Tongue (tissue), 3 donors: ENCODE measurements at places on chromosomes 5 and 9. TPM values are rescaled to one million over a fixed set of nuclear protein-coding genes. Genes with fewer than 3 reads are reported as not detected.

CARD9 gene
- total RNA-seq, result 4.3 TPM

GPR151 gene
- not detected for total RNA-seq

CCL28 gene
- 13.0 TPM for total RNA-seq

TBCA gene
- 91.3 TPM for total RNA-seq

ESM1 gene
- 5.0 TPM for total RNA-seq

TXNDC8 gene
- not detected for total RNA-seq

ADGRV1 gene
- total RNA-seq, result 7.1 TPM

BARHL1 gene
- total RNA-seq, result not detected

WWC1 gene
- 15.5 TPM for total RNA-seq

BDP1 gene
- total RNA-seq, result 49.5 TPM

PAEP gene
- not detected for total RNA-seq

CNTNAP3B gene
- 14.0 TPM for total RNA-seq

PCDHA9 gene
- total RNA-seq, result 0.10 TPM

LMX1B gene
- total RNA-seq, result not detected

SLC28A3 gene
- total RNA-seq, result 4.0 TPM

TNFAIP8 gene
- total RNA-seq, result 33.8 TPM

CCDC69 gene
- 21.5 TPM for total RNA-seq

PCDHGB7 gene
- total RNA-seq, result 10.3 TPM

ADAMTS12 gene
- 28.7 TPM for total RNA-seq

CCDC180 gene
- 7.8 TPM for total RNA-seq

FBP2 gene
- 83.0 TPM for total RNA-seq

PCDHA6 gene
- 0.82 TPM for total RNA-seq

HRCT1 gene
- total RNA-seq, result not detected

SCGB3A2 gene
- total RNA-seq, result 5.8 TPM

SH3GL2 gene
- 0.21 TPM for total RNA-seq

MOB3B gene
- 4.2 TPM for total RNA-seq

RBM18 gene
- 18.9 TPM for total RNA-seq

DAB2IP gene
- 41.9 TPM for total RNA-seq

OR1J2 gene
- not detected for total RNA-seq

CHMP5 gene
- total RNA-seq, result 69.5 TPM

C1QTNF2 gene
- total RNA-seq, result 27.8 TPM

IL4 gene
- total RNA-seq, result not detected

DOCK8 gene
- 22.8 TPM for total RNA-seq

C7 gene
- total RNA-seq, result 2.2 TPM

GOLGA1 gene
- 12.0 TPM for total RNA-seq

OR13C8 gene
- not detected for total RNA-seq

ITGA1 gene
- total RNA-seq, result 49.4 TPM

TNFSF8 gene
- total RNA-seq, result 1.2 TPM

ANKRD55 gene
- not detected for total RNA-seq
